ENCODE measurements at places on chromosomes 6 and 20.

DNA sequence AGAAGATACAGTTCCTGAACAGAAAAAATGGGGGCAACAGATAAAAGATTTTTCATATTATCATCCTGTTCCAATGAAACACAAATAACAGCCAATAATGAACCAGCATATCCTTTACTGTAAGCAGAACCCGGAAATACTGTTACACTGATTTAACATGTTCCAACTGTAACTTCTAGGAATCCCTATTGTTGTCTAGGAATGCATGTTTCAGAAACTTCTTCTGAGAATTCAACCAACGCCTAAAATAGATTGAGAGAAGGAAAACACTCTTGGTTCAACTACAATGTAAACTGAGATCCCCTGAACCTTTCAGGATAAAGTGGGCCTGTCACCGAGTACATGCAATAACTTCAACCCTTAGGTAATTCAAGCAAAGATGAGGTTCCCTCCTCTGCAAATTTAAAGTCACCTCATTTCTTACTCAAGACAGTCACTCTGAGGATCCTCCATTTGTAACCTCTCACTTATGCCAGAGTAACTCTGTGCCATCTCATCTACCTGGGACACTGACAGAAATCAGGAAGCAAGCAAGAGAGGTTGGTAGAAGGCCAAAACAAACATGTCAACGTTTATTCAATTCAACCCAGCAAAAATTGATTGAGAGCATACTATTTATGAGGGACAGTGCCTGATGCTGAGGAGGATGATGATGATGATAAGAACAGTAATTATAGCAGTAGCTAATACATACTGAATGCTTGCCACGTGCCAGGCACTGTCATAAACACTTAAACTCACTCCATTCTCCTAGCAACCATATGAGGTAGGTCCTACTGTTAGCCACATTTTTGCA is 14.1 kb downstream of the UBE3D start:
- no peak for DNase-seq

GRCh38 chr6:36755435-36756348 is 58.1 kb downstream of the RAB44 start:
- DNase-seq, result peak; percentile 87

DNA sequence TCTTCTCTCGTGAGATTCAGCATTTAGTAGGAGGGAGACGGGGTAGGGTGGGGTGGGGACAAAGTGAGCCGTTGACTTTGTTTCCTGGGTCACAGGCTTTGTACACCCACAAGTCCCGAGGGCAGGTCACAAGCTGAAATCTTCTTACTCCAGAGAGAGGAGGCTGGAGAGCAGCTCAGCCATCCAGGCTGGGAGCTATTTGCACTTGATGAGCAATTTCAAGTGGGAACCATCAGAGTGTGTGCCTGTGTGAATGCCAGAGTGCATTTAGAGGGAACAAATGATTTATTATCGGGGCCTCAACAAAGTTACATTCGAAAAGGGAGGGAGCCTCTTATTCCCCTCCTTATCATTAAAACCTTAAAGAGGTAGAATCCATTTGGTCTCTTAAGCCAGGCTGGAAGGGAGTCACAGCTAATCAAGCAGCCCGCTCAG is 155.7 kb upstream of the JARID2 start:
- no peak for DNase-seq

DNA sequence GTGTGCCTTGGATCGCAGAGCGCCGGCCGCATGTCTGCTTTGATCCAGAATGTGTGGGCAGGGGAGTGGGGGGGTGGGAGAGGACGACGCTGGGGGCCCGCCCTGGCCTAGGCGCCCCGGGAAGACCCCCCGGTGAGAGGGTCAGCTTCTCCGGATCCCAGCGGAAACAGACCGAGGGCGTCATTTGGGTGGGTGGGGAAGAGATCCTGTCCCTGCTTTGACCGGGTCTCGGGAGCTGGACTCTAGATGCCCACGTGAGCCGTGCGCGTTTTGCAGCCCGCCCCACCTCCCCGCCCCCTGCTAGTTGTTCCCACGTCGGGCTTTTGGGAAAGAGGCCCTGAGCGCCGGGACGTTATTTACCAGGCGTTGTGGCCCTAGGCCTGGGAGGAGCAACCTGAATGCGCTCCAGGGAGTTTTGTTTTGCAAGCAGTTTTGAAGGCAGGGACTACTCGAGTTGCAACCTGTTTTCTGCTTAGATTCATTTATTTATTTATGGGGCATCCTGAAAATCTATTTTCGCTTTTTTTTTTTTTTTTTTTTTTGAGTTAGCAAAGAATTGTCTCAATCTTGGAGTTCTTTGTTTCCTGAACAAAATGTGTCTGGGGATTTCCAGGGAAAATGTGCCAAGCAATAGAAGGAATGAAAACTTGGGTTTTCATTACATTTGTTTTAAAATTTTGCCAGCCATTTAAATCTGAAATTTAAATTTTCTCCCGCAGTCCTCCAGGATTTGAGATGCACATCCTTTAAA is 1.6 kb downstream of the DSP start:
- DNase-seq, result no peak

DNA sequence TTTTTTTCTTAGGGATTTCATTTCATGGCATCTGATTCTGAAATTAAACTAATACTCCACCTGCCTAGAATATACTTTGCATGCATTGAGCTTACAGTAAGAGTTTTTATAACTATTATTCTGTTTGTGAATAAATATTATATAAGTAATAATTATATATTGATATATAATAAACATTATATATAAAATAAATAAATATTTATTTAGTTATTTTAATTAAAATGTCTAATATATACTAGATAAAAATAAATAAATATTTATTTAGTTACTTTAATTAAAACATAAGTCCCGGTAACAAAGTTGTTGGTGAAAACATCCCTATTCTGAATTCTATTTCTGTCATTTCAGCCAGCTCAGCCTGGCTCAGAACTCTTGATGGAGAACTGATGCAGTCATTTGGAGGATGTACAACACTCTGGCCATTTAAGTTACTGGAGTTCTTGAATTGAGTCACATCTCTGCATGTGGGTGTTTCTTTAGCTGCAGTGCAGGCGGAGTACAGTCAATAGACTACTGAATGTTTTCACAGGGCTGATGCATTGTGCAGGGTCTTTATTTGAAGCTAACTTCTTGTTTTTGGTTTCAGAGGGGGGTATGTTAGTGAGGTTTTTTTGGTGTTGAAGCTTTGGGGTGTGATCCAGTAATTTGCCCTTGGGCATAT is 508.9 kb upstream of the ADGRB3 start:
- no peak for DNase-seq
